ENCODE measurements at places on chromosomes 11 and 22.

DNA sequence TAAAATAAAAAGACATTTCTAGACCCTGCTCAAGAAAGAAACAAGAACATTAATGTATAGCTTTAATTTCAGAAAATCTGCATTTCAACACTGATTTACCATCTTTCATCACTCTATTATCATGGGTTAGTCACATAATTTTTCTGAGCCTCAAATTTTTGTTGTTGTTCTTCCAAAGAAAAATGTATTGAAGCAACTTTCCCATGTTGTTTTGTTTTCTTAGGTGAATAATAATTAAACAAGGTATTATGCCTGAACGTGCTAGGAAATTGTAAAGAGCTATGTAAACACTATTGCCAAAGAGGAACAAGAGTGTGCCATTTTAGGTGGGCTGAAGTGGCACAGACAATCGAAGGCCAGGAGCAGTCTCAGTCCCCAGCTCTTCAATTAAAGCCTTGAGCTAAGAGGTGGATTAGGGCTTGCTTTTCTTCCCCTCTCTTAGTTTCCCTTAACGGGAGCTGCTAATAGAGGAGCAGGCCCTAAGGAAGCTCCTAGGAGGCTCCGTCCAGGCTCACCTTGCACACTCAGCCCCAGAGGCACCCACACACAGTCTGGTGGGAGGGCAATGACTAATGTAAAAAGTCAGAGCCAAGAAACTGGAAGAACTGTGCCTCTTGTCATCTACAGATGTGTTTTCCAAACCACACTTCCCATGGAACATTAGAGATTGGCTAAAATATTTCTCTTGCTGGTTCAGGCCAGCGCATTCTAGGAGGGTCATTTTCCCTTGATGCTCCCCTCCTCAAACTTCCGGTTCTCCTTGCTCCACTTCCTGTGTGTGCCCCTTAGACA, 8.8 kb upstream of the UBASH3B start:
- DNase-seq: no peak

GRCh38 chr11:46332568-46333393, 14.5 kb upstream of the DGKZ start:
- DNase-seq: peak; percentile 86

GRCh38 chr11:33709466-33709865, 8.8 kb upstream of the C11orf91 start:
- DNase-seq: no peak

DNA sequence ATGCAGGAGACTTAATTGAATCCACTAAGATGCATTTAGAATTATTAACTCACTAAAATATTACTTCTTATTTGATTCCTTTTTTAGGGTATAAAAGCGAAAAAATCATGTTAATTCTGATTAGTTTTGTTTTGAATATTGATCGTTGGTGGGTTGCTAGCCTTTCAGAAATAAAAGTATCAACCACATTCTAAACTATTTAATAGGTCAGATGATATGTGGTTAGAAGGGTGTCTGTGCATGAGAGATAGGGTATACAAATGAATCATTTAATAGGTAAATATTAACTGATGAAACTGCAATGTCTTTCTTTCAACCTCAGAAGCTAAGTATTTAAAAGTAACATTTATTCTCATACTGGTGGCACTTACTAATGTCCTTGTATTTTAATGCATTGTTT, 515.1 kb downstream of the CNTN5 start:
- DNase-seq: no peak

GRCh38 chr11:44684859-44685281, 41.9 kb upstream of the TSPAN18 start:
- DNase-seq: no peak

DNA sequence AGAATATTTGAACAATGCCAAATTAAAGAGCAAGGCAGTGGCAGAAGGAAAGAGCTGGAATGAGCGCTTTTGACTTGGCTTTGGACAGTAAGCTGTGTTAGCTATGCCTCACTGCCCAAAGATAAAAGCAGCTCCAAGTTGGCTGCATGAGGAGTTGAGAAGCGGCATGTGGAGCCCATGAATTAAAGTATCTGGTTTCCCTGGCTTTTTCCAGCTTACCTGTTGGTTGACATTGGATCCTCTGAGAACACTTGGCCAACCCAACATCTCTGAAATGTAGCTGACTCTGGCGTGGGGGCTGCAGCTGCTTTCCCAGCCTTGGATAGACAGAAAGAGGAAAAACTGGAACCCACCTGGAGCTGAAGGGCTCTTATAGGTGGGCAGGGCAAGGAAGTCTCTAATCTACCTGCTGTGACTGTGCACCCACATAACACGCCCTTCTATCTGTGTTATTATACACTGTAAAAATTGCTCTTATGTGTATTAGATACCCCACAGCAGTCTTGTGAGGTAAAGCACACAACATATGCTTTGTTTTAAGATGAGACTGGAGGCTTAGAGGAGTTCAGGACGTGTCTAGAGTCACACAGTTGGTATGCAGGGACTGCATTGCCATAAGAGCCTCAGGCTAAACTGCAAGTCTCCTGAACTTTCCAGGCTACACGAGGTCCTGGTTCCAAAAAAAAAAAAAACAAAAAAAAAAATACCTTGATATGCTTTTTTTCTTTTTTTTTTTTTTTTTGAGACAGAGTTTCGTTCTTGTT, 5.8 kb downstream of the UBASH3B start:
- no peak for DNase-seq

DNA sequence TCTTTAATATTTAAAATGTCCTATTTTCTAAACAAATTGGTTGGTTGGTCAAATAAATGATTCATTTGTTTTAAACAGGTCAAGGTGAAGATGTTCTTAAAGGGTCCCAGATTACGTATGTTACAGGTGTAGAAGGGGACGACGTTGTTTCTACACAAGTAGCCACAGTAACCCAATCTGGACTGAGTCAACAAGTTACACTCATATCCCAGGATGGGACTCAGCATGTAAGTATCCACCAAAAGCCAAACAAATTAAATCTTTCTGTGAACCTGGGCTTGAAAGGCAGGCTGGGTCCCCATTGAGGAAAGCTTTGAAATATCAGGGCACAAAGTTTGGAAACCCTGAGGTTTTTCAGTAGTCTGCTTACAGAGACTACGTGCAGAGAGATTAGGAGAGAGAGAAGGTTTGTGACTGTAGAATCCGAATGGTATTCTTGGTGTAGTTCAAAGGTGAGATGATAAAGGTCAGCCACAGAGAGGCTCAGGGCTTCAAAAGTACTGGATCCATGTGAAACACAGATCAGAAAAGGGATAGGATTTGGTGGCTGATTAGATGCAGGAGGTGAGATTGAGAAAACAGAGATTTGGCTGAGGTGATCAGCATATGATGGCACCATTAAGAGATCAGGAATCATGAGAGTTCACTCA, 51.7 kb downstream of the ZNF143 start:
- no peak for DNase-seq
